ENCODE measurements at places on chromosomes 7 and 10.

DNA sequence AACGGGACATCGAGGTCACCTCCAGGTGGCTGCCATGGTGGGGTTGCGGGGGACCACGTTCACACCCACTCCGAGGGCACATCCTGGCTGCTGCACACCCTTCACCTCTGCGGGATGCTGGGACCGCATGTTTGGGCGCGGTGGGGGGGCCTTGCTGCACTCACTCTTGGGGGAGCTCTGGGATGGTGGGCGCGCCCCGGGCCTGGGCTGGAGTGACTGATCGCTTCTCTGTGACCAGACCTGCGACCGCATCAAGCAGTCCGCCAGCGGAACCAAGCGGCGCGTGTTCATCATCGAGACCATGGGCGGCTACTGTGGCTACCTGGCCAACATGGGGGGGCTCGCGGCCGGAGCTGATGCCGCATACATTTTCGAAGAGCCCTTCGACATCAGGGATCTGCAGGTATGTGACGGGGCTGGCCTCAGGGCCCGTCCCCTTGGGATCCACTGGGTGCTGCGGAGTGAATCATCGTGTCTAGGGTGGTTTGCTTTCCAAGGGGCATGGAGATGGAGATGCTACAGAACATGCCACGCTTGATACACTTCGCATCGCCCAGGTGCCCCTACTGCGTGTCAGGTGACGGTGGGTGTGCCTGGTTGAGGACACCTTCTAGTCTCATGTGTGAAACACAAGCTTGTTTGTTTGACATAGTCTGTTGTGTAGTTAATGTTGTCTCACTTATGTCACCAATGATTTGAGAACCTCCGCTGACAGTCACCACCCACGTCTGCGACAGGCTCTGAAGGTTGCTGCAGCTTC lies 42.8 kb downstream of the PITRM1 start:
- DNase-seq, result no peak

- no peak for DNase-seq
Observed at GRCh38 chr10:113151190-113151666, 201.2 kb downstream of the TCF7L2 start.

GRCh38 chr7:30845426-30846135 lies 66.1 kb upstream of the AQP1 start:
- no peak for DNase-seq

DNA sequence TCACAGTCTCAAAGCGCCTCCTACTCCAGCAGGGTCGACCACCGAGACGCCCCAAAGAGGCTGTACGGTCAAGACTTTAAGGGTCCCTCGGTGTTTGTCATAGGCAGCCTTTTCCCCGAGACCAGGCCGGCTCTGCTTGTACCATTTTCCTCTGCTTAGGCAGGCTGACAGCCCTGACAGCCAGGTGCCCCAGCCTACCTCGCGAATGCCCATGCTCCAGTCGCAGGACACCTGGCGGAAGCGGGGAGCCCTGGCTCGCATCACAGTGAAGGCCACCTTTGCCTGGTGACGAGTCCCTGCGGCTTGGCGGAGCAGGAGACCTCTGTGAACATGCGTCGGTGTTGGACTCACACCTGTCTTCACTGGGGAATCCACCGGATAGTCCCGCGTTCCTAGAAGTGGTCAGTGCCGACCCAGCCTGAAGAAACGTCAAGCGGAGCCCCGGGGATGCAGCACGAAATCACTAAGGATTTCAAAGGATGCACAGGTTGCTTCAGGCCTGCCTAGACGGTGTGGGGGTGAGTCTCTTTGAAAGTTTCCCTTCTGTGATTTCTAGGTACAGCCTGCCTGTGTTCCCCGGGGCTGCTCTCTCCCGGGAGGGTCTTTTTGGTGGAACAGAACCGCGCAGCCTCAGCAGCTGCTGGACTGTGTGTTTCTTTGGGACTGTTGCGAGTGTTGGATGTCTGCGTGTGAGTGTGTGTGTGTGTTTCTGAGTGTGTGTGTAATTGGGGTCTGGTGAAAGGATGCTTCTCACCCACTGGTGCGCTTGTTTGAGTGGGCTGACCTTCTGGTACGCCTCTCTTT lies 30.5 kb upstream of the ZNF273 start:
- DNase-seq, result no peak

- DNase-seq, result no peak
Observed at GRCh38 chr7:77476871-77477270, 60.2 kb upstream of the PTPN12 start.

DNA sequence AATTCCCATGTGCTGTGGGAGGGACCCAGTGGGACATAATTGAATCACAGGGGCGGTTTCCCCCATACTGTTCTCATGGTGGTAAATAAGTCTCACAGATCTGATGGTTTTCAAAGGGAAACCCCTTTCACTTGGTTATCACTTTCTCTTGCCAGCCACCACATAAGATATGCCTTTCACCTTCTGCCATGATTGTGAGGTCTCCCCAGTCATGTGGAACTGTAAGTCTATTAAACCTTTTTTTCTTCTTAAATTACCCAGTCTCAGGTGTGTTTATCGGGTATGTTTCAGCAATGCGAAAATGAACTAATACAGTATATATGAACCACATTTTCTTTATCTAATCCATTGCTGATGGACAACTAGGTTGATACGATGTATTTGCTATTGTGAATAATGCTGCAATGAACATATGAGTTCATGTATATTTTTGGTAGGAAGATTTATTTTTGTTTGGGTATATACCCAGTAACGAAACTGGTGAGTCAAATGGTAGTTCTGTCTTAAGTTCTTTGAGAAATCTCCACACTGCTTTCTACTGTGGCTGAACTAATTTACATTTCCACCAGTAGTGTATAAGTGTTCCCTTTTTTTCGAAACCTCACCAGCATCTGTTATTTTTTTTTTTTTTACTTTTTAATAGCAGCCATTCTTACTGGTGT lies 70.0 kb upstream of the HGF start:
- no peak for DNase-seq

DNA sequence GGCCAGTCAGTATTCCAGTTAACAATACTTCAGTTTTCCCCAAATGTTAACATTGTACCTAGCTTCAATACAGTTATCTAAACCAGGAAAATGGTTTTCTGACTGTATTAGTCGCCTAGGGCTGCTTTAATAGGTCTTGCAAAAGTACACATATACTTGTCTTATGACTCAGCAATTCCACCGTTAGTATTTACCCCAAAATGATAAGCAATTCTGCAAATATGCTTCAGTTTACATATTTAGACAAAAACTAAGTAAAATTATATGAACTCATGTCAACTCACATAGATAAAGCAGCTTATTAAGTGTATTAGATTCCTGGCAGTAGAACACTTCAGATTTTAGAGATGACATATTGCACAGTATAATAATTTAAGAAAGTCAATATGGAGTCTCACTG lies 363.3 kb downstream of the ARL4A start:
- DNase-seq, result no peak

- DNase-seq, result no peak
Observed at GRCh38 chr7:102412548-102412947, 16.4 kb downstream of the PRKRIP1 start.

DNA sequence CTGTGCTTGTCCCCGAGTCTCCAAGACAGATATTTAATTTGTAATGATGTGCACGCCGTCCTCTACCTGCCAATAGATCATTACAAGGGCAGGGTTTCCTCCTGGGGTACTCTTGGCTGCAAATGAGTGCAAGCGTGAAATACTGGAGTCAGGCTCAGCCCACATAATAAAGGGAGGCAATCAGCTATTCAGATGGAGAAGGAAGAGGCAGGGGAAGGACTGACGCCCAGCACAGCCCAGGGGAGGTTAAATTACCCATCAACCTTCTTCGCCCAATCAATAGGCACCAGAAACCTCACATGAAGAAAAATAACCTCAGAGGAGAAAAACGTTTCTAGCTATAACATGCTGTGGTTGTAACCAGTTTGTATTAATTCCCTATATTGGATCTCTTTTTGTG lies 544.9 kb upstream of the ADARB2 start:
- no peak for DNase-seq

- no peak for DNase-seq
Observed at GRCh38 chr7:30986738-30987137, 23.0 kb downstream of the GHRHR start.

DNA sequence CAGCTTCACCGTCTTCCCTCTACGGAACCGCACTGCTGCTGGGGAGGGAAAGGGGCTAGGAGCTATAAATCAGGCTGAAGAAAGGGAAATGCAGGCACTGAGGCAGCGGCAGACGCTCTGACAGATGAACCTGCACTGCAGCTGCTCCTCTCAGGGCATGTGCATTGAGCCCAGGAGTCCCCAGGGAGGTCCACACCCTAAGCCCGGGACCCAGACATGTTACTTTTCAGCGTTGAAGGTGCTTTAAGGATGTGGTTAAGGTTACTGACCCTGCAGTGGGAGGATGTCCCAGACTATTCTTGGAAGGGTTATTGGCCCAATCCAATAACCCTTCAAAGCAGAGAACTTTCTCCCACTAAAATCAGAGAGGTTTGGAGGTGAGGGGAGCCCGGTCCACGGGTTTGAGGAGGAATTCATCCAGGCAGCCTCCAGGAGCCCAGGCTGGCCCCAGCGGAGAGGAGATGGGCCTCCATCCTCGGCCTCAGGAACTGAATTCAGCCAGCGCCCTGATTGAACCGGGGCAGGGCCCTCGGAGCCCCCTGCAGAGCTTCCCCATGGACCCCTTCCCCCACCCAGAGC lies 75.4 kb downstream of the ADARB2 start:
- DNase-seq, result no peak

- no peak for DNase-seq
Observed at GRCh38 chr7:75921479-75921878, 6.5 kb downstream of the POR start.

- no peak for DNase-seq
Observed at GRCh38 chr10:99912041-99912440, 97.7 kb downstream of the DNMBP start.

GRCh38 chr10:78686444-78687060 lies 382.2 kb upstream of the ZMIZ1 start:
- DNase-seq, result no peak

DNA sequence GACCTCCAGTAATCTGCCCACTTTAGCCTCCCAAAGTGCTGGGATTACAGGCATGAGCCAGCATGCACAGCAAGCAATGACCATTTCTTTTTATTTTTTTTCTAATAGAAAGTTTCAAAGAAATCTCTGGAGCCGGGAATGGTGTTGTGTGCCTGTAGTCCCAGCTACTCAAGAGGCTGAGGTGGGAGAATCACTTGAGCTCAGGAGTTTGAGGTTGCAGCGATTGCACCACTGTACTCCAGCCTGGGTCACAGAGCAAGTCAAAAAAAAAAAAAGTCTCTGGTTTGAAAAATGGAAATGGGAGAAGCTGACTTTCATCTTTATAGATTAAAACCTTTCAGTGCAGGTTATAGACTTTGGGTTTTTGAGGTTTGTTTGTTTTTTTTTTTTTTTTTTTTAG lies 44.8 kb upstream of the KMT2E start:
- no peak for DNase-seq

DNA sequence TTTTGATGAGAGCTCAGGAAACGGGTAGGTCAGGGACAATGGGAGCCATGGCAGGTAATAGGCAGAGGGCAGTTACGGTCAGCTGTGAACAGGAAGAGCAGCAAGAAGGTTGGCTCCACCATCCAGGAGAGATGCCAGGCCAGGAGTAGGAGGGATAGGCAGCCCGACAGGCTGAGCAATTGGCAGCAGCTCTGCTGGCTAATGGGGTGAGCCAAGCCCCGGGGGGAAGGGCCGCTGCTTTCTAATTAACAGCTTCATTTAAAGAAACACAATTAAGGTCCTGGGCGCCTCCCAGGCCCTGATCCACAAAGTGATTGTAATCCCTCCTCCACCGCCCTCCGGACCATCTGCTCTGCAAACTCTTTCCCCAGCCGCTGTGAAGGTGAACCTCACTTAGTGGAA lies 23.7 kb downstream of the SH2B2 start:
- DNase-seq, result no peak

DNA sequence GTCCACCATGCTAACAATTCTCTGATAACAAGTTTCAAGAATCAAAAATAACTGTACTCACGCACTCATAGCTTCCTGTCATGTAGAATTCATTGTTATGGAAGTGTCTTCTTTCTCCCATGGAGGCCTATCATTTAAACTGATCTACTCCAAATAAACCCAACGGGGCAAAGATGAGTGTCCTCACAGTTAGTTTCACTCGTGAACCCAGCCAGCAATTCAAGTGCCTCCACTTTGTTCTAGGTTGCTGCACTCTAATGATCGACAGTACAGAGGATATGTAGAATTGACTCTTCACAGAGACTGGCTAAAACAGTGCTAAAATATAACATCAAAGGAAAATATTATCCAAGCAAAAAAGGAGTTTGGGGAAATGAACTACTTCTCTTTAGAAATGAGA lies 111.4 kb downstream of the LRRN3 start:
- DNase-seq, result no peak

DNA sequence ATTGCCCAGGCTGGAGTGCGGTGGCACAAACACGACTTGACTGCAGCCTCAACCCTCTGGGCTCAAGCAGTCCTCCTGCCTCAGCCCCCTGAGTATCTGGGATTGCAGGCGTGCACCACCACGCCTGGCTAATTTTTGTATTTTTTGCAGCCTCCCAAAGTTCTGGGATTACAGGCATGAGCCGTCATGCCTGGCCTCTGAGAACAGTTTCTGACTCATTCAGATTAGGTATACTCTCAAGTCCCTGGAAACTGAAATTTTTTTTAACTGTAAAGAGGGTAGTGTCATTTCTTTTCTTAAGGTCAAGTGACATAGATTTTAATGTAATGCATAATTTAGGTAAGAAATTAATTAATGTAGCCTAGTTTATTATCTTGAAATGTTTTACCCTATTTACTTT lies 104.7 kb downstream of the SEPTIN7 start:
- no peak for DNase-seq

- DNase-seq, result no peak
Observed at GRCh38 chr7:155202106-155202871, 95.4 kb upstream of the INSIG1 start.

- no peak for DNase-seq
Observed at GRCh38 chr10:60536529-60537114, 146.9 kb upstream of the ANK3 start.

DNA sequence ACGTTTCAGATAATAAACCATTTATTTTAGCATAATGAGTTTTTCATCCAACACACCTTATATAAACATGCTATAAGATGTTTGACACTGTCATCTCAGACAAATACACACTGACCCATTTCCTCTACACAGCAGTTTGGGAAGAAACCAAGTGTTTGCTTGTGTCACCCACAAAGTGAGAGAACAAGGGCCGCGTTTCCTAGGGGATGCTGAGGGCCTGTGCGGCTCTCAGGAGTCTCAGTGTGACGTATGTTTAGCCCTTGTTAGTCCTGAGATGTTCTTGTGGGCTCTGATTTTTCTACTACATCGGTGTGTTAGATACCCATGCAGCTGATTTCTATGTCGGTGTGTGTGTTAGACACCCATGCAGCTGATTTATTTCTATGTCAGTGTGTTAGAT lies 266.3 kb downstream of the DIP2C start:
- DNase-seq, result no peak

GRCh38 chr7:66847879-66848790 lies 72.9 kb upstream of the TMEM248 start:
- no peak for DNase-seq

DNA sequence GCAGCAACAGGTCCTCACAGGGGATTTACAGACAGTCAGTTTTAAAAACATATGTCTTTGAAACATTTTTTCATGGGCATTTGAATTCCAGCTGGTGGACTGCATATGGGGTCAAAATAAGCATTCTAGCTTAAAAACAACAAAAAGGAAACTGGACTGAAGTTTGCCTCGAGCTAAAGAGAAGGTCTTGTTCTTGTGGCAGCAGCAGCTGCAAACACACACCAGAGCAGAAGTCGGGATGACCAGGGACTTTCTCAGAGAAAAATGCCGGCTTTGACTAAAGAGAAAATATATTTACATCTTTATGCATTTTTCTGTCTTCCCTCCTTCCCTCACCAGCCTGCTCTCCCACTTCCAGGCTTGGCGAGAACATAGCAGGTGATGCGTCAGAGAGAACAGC lies 361.4 kb downstream of the CXCL12 start:
- no peak for DNase-seq

Data from stimulated activated CD8-positive, alpha-beta memory T cell treated with anti-CD3 and anti-CD28 coated beads, Interleukin-4, amount 100 ng/mL, for 1 hour (primary cell).